Hematopoietic multipotent progenitor cell treated with erythropoietin and hydrocortisone succinate and interleukin-3 and kit ligand, for 8 days (in vitro differentiated cells): ENCODE measurements at places on chromosomes 16 and 17.

GRCh38 chr16:3170440-3171180 lies 17.4 kb upstream of the OR1F1 start:
- DNase-seq = no peak

- peak; percentile 71 for DNase-seq
Measured at GRCh38 chr17:55090079-55090492, 121.5 kb downstream of the STXBP4 start.

DNA sequence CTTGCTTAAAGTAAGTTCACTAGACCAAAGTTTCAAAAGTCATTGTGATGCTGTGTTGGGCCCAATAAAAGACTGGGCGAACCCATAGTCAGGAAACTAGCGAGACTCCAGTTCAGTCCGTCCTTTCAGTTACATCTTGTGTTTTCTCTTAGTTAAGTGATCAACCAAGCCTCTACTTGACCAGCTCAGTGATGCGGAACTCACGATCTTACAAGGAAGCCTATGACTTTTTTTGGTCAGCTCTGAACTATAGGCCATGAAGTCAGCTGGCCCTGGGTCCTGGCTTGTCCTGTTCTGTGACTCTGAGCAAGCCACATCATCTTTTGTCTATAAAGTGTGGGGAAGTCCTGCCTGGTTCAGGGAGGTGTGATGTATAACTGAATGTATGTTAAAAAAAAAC lies 21.7 kb upstream of the WSCD1 start:
- no peak for DNase-seq

- DNase-seq = peak; percentile 34
Measured at GRCh38 chr16:58684001-58684353, 593 bp downstream of the SLC38A7 start.

DNA sequence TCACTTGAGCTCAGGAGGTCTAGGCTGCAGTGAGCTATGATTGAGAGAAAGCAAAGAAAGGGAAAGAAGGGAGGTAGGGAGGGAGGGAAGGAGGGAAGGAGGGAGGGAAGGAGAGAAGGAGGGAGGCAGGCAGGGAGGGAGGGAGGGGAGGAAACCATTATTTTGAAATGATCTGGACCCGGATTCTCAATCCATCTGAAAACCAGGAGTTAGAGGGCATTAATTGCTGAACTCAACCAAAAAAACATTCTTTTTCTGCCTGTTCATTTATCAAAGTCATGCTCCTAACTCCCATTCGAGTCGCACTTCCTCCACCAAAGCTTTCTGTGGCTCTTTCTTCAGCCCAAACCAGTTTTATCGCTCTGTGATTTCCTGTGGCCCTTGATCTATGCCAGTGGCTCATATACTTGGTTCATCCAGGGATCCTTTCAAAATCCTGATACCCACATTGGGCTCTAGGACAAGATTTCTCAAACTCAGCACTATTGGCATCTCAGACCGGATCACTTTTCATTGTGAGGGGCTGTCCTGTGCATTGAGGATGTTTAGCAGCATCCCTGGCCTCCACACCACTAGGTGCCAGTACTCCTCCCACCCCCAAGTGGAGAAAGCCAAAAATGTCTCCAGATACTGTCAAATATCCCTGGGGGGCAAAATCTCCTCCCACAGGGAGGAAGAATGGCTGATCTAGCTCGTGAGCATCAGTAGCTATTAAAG lies 38.2 kb downstream of the CMTM4 start:
- no peak for DNase-seq

DNA sequence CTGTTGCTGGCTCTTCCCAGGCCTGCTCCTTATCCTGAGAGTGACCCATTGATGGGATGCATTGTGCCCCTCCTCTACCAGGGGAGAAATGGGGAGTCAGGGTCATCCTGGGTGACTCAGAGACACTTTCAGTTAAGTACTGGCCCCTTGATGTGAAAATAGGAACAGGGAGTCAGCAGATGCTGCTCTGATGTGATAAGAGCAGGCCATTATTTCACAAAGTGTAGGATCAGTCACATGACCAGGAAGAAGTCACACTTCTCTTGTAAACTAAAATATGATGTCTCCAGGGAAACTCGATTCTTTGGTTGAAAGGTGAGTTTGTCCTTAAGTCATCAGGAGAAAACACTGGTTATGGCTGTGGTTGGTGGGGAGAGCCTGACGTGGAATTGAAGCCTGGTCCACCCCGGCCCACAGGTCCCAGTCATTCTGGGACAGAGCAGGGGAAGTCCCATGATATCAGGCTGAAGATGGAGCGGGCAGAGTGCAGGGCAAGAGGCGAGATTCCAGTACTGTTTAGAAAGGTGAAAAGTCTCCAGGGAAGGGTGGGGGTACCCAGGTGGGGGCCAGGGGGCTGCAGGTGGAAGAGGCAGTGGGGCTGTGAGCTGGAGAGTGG lies 88.6 kb upstream of the NLRP1 start:
- DNase-seq = no peak

GRCh38 chr16:67169642-67170167 lies 633 bp upstream of the NOL3 start:
- peak; percentile 42 for DNase-seq

- DNase-seq = peak; percentile 86
Measured at GRCh38 chr16:24070851-24071250, 185.3 kb upstream of the CACNG3 start.

DNA sequence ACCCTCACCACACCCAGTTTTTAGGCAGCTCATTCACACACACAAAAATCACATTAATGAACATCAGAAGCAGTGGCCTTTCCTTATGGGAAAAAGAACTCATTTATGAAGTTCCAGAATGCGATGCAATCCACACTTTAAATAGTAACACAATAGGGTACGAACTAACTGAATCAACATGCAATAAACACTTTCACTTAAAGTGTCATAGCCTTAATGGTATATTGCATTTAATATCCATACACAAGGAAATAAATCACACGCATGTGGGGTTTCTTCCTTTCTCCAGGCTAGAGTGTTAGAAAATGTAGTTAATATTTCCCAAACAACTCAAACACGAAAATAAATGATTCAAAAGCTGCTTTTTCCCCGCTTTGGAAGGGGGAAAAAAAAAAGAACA lies 19.7 kb downstream of the ADCY9 start:
- no peak for DNase-seq

DNA sequence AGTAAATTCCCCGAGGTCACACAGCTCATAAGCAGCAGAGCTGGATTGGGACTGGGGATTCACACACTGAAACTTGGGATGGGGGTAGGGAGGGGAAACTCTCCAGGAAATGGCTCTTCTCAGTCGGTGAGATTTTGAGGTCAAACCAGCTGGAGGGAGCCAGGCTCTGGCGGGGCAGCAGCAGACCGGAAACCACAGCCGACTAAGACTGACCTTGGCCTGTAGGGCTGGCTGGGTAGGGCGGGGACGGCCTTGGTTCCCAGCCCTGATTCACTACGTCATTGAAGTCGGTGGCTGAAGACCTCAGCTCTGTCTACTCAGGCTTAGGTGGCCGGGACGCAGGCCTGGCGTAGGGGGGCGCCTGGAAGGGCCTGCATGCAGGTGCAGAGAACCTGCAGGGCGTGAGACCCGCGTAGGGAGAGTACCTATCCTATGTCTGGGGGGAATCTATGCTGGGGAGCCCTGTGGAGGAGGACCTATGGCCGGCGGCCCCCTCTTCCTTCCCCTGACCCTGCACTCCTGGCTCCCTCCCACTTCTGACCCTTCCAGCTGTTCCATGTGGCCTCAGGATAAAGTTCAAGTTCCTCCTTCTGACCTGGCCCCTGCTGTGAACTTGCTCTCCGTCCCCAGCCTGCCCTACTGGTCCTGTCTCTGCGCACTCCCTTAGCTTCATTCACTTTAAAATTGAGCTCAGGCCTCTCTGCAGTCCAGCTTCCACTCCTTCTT lies 11.9 kb upstream of the SLC4A1 start:
- DNase-seq = peak; percentile 54

DNA sequence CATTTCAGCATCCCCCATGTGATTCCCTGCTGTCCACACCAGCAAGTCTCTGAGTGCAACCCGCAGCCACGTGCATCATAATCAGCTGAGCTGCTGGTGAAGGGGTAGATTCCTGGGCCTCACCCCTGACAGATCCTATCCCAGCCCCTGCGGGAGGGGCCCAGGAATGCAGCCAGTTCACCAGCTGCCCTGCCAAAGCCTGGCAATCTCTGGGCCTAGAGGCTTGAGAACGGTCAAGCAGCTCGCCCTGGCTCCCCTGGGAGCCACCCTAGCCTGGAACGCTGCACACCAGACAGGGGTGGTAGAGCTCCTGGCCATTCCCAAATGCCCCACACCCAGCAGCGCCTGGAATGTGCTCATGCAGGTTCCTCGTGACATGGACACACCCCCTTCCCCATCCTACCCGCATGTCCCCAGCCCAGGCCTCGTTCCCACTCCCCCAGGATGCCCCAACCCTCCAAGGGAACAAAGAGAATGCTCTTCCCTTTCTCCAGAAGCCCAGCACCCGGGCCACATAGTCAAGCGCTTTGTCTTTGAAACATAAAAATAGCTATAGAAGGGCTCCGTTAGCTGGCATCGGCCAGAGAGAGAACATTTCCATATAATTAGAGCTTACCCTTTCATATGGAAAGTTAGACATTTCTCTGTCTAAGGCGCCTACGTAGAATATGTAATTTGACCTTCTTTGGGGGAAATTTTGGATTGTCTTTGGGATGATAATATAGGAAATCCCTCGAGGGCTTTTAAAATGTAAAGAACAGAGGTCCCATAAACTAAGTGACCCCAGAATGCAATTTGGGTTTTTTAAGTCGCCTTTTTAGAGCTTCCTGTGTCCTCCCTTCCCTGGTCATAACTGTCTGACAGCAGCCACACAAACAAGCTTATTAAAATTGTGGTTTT lies 3.4 kb downstream of the CEP295NL start:
- DNase-seq = no peak

DNA sequence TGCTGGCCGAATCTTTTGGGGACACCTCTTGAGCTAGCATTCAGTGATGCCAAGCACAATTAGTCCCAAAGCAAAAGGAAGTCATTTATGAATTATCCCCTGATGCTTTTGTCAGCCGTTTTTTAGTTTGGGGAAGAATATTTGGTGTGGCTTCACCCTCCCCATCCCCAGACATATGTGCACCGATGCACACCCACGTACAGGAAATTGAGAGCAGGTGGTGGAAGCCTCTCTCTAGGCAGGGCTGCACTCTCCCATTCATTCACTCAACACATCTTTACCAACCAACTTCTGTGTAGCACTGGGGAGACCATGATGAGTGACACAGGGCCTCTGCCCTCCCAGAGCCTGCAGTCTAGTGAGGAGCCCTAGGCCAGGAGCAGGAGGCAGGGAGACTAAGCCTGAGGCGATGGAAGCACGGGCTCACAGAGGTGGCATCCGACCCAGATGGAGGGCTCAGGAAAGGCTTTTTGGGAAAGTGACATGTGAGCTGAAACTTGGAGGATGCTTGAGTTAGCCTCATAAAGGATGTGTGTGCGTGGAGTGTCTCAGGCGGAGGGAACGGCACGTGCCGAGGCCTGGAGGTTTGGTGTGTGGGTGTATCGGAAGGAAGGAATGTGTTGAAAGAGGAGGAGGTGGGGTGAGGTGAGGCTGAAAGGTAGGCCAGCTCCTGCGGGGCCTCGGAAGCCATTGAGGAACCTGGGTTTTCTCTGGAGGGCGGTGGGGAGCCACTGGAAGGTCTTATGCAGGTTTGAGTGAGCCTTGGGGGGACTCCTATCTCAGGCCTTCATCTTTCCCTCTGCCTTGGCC lies 43.8 kb downstream of the PSME3IP1 start:
- no peak for DNase-seq

DNA sequence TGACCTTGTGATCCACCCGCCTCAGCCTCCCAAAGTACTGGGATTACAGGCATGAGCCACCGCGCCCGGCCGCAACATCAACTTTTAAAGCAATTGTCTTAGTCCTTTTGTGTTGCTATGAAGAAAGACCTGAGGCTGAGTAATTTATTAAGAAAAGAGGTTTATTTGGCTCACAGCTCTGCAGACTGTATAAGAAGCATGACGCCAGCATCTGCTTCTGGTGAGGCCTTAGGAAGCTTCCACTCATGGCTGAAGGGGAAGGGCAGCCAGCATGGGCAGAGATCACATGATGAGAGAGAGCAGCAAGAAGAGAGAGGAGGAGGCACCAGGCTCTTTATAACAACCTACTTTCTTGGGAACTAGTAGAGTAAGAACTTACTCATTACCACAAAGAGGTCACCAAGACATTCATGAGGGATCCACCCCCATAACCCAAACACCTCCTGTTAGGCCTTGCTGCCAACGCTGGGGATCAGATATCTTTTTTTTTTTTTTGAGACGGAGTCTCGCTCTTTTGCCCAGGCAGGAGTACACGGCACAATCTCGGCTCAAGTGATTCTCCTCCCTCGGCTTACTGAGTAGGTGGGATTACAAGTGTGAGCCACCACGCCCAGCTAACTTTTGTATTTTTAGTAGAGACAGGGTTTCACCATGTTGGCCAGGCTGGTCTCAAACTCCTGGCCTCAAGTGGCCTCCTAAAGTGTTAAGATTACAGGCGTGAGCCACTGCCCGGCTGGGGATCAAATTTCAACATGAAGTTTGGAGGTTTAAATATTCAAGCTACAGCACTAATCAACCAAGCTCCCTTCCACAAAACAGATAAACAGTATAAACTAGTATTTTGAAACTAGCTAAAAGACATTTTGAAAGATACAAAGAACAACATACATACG lies 21.4 kb upstream of the GPT2 start:
- DNase-seq = no peak

- no peak for DNase-seq
Measured at GRCh38 chr17:55632236-55632635, 90.4 kb downstream of the TMEM100 start.

GRCh38 chr17:80104321-80104955 lies 3.1 kb downstream of the GAA start:
- no peak for DNase-seq

- DNase-seq = no peak
Measured at GRCh38 chr16:88381820-88382451, 823 bp upstream of the ZNF469 start.

- DNase-seq = no peak
Measured at GRCh38 chr16:53761962-53762703, 58.2 kb downstream of the FTO start.

DNA sequence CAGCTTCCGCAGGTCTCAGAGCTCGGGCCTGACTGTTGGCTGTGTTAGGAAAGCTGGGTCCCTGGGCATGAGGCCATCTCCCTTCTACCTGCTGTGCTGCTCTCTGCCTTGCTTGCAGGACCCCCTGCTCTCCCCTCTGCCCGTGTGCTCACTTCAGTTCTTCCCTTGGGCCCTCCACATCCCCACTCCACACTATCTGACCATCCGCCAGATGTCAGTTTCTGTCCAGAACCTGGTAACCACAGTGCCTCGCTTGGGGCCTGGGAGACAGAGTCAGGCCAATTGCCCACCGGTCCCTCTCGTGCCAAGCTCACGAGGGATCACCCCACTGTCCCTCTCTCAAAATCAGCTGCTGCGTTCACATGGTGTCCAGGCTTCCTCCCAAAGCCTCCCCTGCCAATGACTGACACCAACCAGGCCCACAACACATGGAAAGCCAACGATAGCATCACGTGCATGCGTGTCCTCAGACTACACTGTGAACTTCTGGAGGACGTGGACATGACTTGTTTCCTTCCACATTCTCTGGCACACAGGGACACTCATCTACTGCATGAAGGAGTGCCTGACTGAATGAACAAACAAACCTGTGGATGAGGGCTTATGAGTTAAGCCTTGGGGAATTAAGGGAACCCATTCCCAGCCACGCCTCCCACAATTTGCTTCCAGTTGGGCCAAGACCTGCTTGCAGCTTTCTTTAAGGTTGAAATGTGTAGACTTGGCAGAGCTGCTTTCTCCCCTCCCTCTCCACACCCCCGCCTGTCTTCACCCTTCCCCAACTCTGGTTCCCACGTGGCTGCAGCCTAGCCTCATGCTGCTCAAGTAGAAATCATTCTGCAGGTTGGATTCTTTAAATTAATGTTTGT lies 72.5 kb upstream of the ZNF423 start:
- no peak for DNase-seq

GRCh38 chr16:31496670-31497069 lies 11.5 kb downstream of the RUSF1 start:
- DNase-seq = no peak
